NCI-H1694 (cell line): ENCODE measurements at places on chromosomes 6 and 20.

DNA sequence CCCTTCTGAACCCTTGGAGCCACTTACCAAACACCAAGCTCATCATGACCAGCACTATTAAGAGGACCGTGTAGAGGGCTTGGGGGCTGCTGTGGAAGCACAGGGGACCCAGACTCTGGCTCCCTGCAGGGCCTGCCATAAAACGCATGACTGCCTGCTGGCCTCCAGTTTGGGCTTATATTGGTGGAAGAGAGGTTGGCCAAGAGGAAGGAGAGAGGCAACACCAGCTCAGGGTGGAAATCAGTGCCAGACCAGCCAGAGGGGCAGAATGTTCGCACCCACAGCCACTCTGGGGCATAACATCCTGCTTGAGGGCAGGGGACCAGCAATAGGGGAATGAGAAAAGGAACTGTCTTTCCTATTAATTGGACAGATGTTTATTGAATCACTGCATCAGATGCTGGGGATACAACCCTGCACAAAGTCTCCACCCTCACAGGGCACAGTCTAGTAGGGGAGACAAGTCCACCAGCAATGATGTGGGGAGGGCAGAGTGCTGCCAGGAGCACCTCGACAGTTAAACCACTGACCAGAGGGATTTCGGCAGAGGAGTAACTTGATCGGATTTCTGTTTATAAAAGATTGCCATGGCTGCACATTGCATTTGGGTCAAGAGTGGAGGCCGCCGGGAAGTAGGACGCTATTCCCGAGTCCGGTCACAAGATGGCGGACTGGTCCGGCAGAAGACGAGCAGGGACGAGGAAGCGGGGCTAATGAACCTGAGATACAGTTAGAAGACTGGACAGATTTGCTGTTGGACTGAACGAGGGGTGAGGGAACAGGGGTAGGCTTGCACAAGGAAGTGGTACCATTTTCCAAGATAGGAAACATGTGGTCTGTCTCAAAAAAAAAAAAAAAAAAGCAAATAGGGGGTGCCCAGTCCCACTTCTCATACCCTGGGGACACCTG, at the start of gene LY6G5C:
Gene LY6G5C, minus strand, starts transcription at position 842 of the 909 bp plus-strand sequence. Its CDS starts 694 bp downstream, at position 148.
- DNase-seq = peak; percentile 25

GRCh38 chr6:73710470-73710869, 14.5 kb downstream of the CD109 start:
- DNase-seq = no peak

DNA sequence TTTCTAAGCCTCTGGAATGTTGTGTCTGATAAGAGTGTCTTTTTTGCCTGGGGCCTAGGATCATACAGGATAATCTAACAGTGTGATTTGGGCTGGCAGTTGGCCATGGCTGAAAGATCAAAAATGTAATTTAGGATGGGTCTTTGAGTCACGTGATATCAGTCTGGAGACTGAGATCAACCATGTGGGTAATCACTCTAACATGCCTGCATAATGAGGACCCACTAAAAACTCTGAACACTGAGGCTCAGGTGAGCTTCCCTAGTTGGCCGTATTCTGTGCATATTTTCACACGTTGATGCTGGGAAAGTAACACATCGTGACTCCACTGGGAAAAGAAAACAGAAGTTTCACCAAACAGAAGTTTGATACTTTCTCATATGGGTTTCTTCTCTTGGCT, 6.3 kb upstream of the MMS22L start:
- DNase-seq = no peak

DNA sequence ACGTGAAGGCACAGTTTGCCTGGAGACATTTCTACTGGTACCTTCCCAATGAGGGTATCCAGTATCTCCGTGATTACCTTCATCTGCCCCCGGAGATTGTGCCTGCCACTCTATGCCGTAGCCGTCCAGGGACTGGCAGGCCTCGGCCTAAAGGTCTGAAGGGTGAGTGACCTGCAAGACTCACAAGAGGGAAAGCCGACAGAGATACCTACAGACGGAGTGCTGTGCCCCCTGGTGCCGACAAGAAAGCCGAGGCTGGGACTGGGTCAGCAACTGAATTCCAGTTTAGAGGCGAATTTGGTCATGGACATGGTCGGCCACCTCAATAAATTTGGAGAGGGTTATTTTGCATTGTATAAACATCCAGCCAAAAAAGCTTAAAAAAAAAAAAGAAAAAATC, 420.3 kb upstream of the FLRT3 start:
- no peak for DNase-seq

- no peak for DNase-seq
Observed at GRCh38 chr20:36614781-36615557, 9.4 kb downstream of the RAB5IF start.

DNA sequence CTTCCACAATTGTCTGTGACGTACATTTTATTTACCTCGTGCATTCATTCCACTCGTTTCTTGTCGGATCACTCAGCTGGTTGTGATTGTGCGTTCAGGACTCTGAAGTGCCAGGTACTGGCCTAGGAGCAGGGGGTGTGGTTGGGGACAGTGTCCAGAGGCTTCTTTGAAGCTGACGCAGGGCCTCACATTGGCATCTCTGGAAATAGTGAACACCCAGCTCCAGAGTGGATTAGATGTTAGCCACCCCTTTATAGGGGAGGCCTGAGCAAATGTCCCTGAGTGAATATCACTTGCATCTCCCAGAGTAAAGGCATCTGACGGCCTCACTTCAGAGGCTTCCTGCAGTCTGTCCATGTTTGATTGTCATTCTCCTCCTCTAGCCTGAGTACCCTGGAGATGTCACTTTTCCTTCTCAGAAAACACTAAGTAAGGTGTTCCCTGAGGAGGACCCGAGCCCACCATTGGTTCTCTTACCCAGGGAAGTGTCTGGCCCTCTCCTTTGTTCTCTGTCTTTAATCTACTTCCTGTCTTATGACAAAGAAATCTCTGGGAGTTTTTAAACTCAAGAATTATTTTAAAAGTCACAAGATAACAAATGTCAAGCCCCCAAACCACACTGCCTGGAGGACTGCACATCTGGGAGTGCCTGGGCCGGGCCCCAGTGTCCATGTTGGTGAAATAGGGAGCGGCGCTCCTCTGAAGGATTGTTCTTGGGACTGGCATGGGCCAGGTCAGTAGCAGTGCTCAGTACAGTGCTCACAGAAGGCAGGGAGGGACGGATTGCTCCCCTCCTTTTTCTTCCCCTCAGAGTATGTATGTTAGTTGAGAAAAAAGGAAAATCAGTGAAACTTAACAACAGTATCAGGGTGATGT, 10.8 kb downstream of the STX16 start:
- no peak for DNase-seq

DNA sequence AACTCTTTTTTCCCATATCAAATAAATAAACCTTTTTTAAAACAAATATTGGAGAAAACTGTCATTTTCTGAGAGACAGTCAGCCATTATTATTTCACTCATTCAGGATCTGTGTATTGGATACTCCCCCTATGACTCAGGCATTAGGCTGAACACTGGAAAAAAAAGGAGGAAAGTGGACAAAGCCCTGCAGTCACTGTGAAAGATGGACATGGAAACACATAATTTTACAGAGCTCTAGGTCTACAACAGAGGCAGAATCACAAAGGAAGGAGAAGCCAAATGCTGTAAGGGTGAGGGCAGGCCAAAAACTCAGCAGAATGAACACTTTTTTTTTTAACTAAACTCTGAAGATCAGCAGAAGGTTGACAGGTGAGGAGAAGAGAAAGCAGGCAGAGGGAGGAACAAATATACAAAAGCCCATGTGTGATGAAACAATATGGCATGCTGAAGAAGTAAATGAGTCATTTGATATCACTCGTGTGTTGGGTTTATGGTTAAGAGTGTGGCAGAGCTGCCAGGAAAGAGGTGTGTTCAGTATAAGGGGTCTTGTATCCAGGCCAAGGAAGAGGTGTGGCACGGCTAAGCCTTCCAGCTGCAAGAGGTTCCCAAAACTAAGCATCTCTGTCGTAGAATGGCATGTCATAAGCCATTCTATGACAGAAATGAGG, 39.1 kb downstream of the EPB41L2 start:
- DNase-seq = no peak
